Bronchial epithelial cell (primary cell): ENCODE measurements at places on chromosomes 4 and X. TPM values are rescaled to one million over a fixed set of nuclear protein-coding genes. Genes with fewer than 3 reads are reported as not detected.

TBC1D8B gene
- total RNA-seq = 2.6 and 3.8 TPM in 2 replicates

THOC2 gene
- total RNA-seq = 61.7 and 63.7 TPM in 2 replicates

ADGRL3 gene
- under 0.01 and 0.13 TPM in 2 replicates for total RNA-seq

AMBN gene
- total RNA-seq = not detected in 2 replicates

DCAF4L1 gene
- 0.26 and 0.90 TPM in 2 replicates for total RNA-seq

NEUROG2 gene
- not detected in 2 replicates for total RNA-seq

DMD gene
- 4.0 and 4.5 TPM in 2 replicates for total RNA-seq

PCDH18 gene
- under 0.01 and 1.6 TPM in 2 replicates for total RNA-seq

CCKAR gene
- total RNA-seq = not detected in 2 replicates

LRRC66 gene
- total RNA-seq = 0.26 and 0.51 TPM in 2 replicates

GBA3 gene
- under 0.01 and 0.13 TPM in 2 replicates for total RNA-seq

ALPK1 gene
- 13.7 and 52.4 TPM in 2 replicates for total RNA-seq

AFAP1 gene
- 6.8 and 16.1 TPM in 2 replicates for total RNA-seq

RPS6KA3 gene
- total RNA-seq = 49.5 and 68.4 TPM in 2 replicates

NDP gene
- not detected in 2 replicates for total RNA-seq

MAGEA8 gene
- not detected in 2 replicates for total RNA-seq

PSAPL1 gene
- total RNA-seq = 0.26 TPM in 1 of 2 replicates, not detected in the other

L1CAM gene
- 0.26 and 1.4 TPM in 2 replicates for total RNA-seq

SUPT20HL1 gene
- total RNA-seq = under 0.01 TPM in 1 of 2 replicates, not detected in the other

PPEF2 gene
- total RNA-seq = under 0.01 TPM in 1 of 2 replicates, not detected in the other

SULT1B1 gene
- 0.13 and 0.26 TPM in 2 replicates for total RNA-seq

GRPR gene
- total RNA-seq = not detected in 2 replicates

BTK gene
- total RNA-seq = under 0.01 TPM in 1 of 2 replicates, not detected in the other

CT45A2 gene
- not detected in 2 replicates for total RNA-seq

NRK gene
- not detected in 2 replicates for total RNA-seq

HERC5 gene
- total RNA-seq = under 0.01 and 0.13 TPM in 2 replicates

TMEM255A gene
- total RNA-seq = not detected in 2 replicates

FGG gene
- total RNA-seq = 0.26 and 0.38 TPM in 2 replicates

MSX1 gene
- under 0.01 and 0.26 TPM in 2 replicates for total RNA-seq

SSX2B gene
- not detected in 2 replicates for total RNA-seq

AMTN gene
- total RNA-seq = 0.38 and 0.79 TPM in 2 replicates

PNMA3 gene
- total RNA-seq = under 0.01 TPM in 1 of 2 replicates, not detected in the other

CCDC160 gene
- not detected in 2 replicates for total RNA-seq

HELQ gene
- 7.4 and 10.1 TPM in 2 replicates for total RNA-seq

RAB41 gene
- not detected in 2 replicates for total RNA-seq

FAM50A gene
- total RNA-seq = 88.5 and 90.4 TPM in 2 replicates

ESX1 gene
- total RNA-seq = not detected in 2 replicates

NAP1L2 gene
- 0.26 and 0.38 TPM in 2 replicates for total RNA-seq

MAGEA1 gene
- not detected in 2 replicates for total RNA-seq

ADAMTS3 gene
- total RNA-seq = 0.13 and 0.79 TPM in 2 replicates

USP51 gene
- total RNA-seq = 0.13 and 0.26 TPM in 2 replicates

DCAF8L1 gene
- not detected in 2 replicates for total RNA-seq

HOPX gene
- 30.8 and 194 TPM in 2 replicates for total RNA-seq

EPHA5 gene
- under 0.01 TPM in 1 of 2 replicates, not detected in the other for total RNA-seq

MGAT4D gene
- total RNA-seq = not detected in 2 replicates

FRG1 gene
- 23.9 and 26.3 TPM in 2 replicates for total RNA-seq

MAGIX gene
- total RNA-seq = 3.7 and 4.6 TPM in 2 replicates

TMEM47 gene
- 10.0 and 12.4 TPM in 2 replicates for total RNA-seq

TGIF2LX gene
- total RNA-seq = not detected in 2 replicates

CT45A1 gene
- not detected in 2 replicates for total RNA-seq

PNMA5 gene
- total RNA-seq = not detected in 2 replicates

UFSP2 gene
- 27.4 and 29.2 TPM in 2 replicates for total RNA-seq

DCAF8L2 gene
- not detected in 2 replicates for total RNA-seq

RBMX2 gene
- 27.1 TPM in 2 replicates for total RNA-seq

MND1 gene
- total RNA-seq = 1.0 and 1.3 TPM in 2 replicates

MMRN1 gene
- under 0.01 TPM in 1 of 2 replicates, not detected in the other for total RNA-seq

MAGEB10 gene
- total RNA-seq = not detected in 2 replicates

IL15 gene
- total RNA-seq = 0.26 and 0.53 TPM in 2 replicates
